ENCODE measurements at places on chromosomes 3 and 15. TPM values are rescaled to one million over a fixed set of nuclear protein-coding genes. Genes with fewer than 3 reads are reported as not detected.

The WDR72 gene
- 0.66 TPM for total RNA-seq

The C3orf49 gene
- total RNA-seq: not detected

The CCK gene
- total RNA-seq: not detected

The ANKRD63 gene
- not detected for total RNA-seq

The SH2D7 gene
- total RNA-seq: not detected

The CCR8 gene
- total RNA-seq: not detected

The SLC41A3 gene
- 53.7 TPM for total RNA-seq

The MYH15 gene
- not detected for total RNA-seq

The RTP1 gene
- not detected for total RNA-seq

The NR2E3 gene
- total RNA-seq: 2.9 TPM

The AGTR1 gene
- 77.9 TPM for total RNA-seq

The SLC24A1 gene
- 12.3 TPM for total RNA-seq

The CLDN18 gene
- total RNA-seq: not detected

The GFM1 gene
- total RNA-seq: 63.5 TPM

The TMEM108 gene
- 0.44 TPM for total RNA-seq

The IL5RA gene
- total RNA-seq: not detected

The CTDSPL gene
- 80.8 TPM for total RNA-seq

The B3GNT5 gene
- 6.2 TPM for total RNA-seq

The SEC11A gene
- total RNA-seq: 122 TPM

The PRKAR2A gene
- 27.2 TPM for total RNA-seq

The MSL2 gene
- total RNA-seq: 27.5 TPM

The FBN1 gene
- total RNA-seq: 83.2 TPM

The TGM4 gene
- not detected for total RNA-seq

The TRH gene
- not detected for total RNA-seq

The ADAMTSL3 gene
- 2.7 TPM for total RNA-seq

The PLOD2 gene
- 33.2 TPM for total RNA-seq

The CADPS gene
- 0.15 TPM for total RNA-seq

The TMCO5A gene
- total RNA-seq: not detected

The CASR gene
- total RNA-seq: not detected

The PRICKLE2 gene
- total RNA-seq: 72.5 TPM

The LNP1 gene
- total RNA-seq: 2.7 TPM

The CYP1A2 gene
- not detected for total RNA-seq

The ARPP19 gene
- 151 TPM for total RNA-seq

The TMF1 gene
- 50.1 TPM for total RNA-seq

The EHD4 gene
- total RNA-seq: 30.2 TPM

The ITGA11 gene
- total RNA-seq: 8.5 TPM

The CACNA2D2 gene
- total RNA-seq: 1.5 TPM

The ANKRD34C gene
- not detected for total RNA-seq

The GOLGA8S gene
- total RNA-seq: under 0.01 TPM

The IGSF10 gene
- total RNA-seq: 14.4 TPM

The ITIH3 gene
- total RNA-seq: 0.88 TPM

The CEP19 gene
- total RNA-seq: 2.1 TPM

The VGLL3 gene
- 48.5 TPM for total RNA-seq

The TRAIP gene
- 1.6 TPM for total RNA-seq

Measured in breast epithelium (tissue), 4 donors.